ENCODE measurements at places on chromosomes 1 and 21. TPM values are rescaled to one million over a fixed set of nuclear protein-coding genes. Genes with fewer than 3 reads are reported as not detected.

FCER1A gene
- not detected for total RNA-seq

GRCh38 chr1:91749788-91750231, 136.1 kb downstream of the TGFBR3 start:
- no peak for DNase-seq

DNA sequence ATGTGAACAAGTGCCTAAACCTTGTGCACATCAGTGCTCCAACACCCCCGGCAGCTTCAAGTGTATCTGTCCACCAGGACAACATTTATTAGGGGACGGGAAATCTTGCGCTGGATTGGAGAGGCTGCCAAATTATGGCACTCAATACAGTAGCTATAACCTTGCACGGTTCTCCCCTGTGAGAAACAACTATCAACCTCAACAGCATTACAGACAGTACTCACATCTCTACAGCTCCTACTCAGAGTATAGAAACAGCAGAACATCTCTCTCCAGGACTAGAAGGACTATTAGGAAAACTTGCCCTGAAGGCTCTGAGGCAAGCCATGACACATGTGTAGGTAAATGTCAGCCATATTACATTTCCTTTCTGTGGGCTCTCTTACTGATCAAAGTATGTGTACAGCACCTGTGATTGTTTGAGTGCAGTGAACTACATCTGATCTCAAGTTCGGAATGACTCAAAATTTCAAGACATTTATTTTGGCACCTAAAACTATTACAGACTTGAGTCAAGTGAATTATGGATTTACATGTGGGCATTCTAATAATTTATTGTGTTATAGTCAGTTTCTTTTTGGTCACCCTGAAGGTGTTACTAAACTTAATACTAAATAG, 196.5 kb downstream of the TPR start:
- no peak for DNase-seq

GRCh38 chr1:34163792-34164731, 968 bp downstream of the CSMD2 start:
- DNase-seq, result no peak

Data from activated naive CD8-positive, alpha-beta T cell treated with anti-CD3 and anti-CD28 coated beads for 36 hours (primary cell).